Stimulated activated effector memory CD8-positive, alpha-beta T cell treated with anti-CD3 and anti-CD28 coated beads, Interleukin-12 subunit alpha, Interleukin-12 subunit beta, amount 100 ng/mL, for 72 hours (primary cell): ENCODE measurements at places on chromosomes 11 and 22.

- DNase-seq: no peak
These were observed 7.2 kb downstream of the LTO1 start for GRCh38 chr11:69667619-69668604.

- DNase-seq: peak; percentile 67
These were observed 32.0 kb upstream of the COMT start for GRCh38 chr22:19909350-19910179.

- DNase-seq: no peak
These were observed 89.1 kb downstream of the CELSR1 start for GRCh38 chr22:46448333-46448732.

DNA sequence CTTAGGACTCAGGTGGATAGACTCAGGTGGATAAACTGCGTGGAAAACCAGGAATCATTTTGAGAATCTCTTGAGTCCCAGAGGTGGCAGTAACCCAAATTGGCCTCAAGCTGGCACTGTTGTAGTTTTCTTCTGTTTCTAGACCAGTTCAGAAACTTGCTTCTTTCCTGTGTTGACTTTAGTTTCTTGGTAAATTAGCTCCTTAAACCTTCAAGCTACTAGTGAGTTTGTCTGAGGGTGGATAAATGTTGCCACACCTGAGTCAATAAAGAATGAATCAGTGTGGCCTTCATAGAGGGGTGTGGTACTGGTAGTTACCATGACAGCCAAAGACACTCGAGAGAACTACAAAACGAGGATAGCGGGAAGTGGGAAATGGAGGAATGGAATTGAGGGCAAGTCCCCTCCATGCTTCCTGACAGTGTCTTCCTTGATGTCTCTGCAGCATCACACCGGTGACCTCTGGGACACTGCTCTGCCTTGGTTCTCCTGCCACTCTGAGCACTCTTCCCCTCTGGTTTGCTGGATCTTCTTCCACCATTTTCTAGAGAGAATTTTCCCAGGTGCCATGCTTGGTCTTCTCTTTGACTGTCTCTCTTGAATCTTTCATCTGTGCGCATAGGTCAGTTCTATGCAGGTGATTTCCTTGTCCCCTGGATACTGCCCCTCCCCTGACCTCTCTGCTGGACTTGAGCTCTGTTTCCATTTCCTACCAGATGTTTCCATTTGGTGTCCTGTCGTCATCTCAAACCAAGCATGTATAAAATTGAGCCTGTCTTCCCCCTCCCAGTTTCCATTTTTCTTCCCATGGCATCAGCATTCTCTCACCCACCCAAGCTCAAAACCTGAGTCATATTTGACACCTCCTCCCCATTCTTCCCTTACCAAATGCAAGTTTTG, 7.2 kb downstream of the POLD4 start:
- DNase-seq: no peak

- no peak for DNase-seq
These were observed 161.0 kb upstream of the B3GAT1 start for GRCh38 chr11:134572741-134573675.

- DNase-seq: no peak
These were observed 9.8 kb upstream of the DNAJB13 start for GRCh38 chr11:73940801-73941570.

GRCh38 chr22:36026741-36027140, 1.9 kb downstream of the RBFOX2 start:
- no peak for DNase-seq

DNA sequence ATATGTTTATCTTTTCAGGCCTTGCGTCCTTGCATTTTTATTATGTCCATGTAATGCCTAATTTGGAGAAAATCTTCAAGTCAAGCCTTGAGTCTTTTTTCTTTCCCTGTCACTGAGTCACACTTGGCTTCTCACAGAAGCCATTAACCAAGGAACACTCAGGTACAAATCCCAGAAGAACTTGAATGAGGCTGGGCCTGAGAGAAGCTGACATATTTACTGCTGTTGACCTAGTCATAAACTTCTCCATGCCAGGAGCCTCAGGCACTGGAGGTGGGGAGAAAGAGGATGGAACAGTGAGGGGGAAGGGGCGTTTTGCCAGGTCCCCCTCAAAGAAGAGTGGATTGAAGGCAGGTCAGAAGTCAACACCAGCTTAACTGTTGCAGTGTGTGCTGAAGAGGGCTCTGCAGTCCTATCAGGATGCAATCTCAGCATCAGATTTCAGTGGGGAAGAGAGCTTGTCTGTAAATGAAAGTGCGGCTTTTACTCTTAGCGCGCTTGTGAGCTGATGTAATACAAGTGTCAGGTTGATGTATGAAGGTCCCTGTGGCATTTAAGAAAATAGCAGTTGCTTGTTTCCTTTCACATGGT, 526.0 kb downstream of the ETS1 start:
- no peak for DNase-seq

DNA sequence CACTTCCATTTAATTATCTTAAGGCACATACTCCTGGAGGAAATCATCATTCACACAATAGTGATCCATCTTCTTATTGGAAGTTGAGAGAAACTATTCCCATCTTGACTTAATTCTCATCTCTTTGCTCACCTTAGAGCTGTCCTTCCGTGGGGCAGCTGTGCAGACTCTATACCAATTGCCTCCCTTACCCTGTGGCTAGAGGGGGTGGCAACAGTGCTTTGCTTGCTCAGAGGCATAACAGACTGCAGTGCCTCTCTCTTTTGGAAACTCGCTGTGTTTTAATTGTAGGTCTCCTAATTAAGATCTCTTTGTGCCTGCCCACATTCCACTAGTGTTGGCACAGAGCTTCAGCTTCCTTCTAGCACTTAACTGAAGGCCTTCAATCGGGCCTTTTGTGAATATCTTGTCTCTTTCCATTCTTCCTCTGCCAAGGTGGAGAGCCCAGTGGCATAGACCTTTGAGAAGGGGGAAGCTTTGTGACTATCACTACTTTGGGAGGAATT, 5.5 kb downstream of the KMT2A start:
- DNase-seq: peak; percentile 57

DNA sequence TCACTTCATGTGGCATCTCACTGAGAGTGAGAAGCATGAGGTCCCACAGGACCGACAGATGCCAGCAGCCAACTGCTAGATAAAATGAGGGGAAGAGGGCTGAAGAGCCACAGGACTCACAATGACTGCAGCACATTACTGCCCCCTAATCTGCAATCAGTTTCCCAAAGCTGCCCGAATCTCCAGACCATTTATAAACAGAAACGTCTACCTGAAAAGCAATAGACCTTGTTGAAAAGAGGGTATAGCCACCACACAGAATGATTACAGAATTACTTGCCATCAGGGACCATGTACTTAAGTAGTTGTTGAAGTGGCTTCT, 12.4 kb upstream of the TEF start:
- no peak for DNase-seq

- no peak for DNase-seq
These were observed 5.1 kb upstream of the TP53AIP1 start for GRCh38 chr11:128947773-128948172.

GRCh38 chr11:123061403-123062157, at the start of gene HSPA8:
HSPA8 (minus strand) TSS chr11:123062136; CDS start chr11:123061324, 812 bp downstream.
- peak; percentile 49 for DNase-seq

DNA sequence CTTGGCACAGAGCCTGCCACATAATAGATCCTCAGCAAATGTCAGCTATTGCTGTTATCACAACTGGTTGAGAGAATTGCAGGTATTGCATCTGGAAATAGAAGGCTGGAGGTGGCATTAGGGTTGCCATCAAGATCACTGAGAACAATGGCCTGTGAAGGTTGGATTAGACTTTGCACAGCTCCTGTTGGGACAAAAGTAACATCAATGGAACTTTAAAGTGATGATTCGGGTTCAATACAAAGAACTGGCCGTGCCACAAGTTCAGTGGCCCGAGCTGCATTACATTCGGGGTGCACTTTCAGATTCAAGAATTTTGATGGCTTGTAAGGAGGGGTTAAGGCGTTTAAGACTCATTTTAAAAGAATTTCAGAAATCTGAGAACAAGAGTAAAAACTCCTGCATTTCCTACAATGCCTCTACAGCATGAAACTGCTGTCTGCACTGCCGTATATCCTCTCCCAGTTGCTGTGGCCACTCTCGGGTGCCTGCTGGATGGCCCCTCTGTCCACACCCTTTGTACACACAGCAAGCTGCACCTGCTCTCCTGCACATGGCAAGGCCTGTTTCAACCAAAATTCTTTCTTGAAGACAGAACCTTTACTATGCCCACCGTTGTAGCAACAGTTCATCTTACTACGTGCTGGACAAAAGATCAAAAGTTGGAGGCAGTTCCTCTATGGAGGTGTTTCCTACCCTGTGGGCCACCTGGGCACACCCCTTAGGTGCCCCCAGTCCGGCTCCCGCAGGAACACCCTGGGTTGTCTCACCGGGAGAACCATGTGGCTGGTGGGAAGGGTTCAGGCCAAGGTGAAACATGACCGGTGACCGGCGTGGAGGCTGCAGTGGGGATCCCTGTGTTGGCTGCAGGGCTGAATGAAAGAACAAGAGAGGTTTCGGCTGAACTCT, 17.5 kb upstream of the SHANK2 start:
- no peak for DNase-seq

DNA sequence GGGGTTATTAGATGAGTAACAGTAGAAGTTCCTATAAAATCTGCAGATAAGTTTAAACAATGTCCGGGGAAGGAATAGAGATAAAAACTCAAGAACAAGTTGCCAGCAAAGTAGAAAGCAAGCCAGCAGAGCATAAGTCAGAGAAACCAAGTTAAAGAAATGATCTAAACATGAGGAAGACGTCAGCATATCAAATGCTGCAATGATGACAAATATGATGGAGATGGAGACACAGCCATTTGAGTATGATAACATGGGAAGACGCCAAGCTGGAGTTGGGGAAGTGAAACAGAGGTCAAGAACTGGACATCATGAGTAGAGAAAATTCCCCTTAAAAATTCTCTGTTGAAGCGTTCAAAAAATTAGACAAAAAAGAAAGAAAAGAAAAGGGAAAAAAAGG, 571.5 kb downstream of the CNTN5 start:
- DNase-seq: no peak

GRCh38 chr11:121711939-121712338, 259.2 kb upstream of the SORL1-AS1 start:
- no peak for DNase-seq

DNA sequence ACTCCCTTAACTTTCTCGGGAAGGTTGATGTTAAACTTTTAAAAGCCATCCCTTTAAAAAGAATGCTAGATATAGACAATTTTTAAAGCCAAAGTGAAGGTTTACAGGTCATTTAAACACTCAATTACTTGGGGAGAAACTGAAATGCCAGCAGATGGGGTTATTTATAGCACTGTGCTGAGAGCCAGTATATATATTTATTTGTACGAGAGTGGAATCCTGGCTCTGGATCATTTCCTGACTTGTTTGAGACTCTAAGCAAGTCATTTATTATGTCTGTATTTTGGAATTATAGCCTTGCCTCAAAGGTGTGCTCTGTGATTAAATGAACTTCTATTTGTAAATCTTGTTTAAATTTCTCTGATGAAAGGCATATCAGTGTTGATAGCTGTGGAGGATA, 6.8 kb upstream of the ZBED5 start:
- DNase-seq: no peak

- no peak for DNase-seq
These were observed 75.3 kb downstream of the MED15 start for GRCh38 chr22:20582520-20583361.

DNA sequence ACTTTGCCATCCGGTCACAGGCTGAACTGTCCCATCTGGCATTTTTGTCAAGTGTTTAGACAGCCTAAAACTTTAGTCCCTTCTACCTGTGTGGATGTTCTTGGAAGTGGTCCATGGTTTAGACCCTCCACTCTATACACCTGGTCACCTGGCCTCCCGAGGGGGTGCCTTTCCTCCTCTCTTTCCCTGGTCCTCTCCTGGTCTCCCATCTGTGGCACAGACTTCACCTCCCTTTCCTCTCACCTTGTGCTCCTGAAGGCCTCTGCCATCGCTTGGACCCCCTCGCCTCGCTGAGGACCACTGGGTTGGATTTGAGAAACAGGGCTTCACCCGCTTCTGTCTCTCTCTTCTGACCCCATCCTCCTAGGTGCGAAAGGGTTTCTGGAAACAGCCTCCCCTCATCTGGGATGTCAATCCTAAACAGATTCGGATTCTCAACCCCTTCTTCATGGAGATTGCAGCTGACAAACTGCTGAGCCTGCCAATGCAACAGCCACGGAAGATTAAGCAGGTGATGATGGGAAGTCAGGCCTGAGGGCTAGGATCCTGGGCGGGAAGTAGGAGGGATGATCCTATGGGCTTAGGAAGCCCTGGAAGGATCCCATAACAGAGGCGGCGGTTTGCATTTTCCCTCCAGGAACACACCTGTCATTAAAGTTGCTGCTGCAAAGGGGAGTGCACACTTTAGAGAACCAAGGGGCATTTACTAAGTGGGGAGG, 53.6 kb downstream of the ST3GAL4 start:
- DNase-seq: no peak

DNA sequence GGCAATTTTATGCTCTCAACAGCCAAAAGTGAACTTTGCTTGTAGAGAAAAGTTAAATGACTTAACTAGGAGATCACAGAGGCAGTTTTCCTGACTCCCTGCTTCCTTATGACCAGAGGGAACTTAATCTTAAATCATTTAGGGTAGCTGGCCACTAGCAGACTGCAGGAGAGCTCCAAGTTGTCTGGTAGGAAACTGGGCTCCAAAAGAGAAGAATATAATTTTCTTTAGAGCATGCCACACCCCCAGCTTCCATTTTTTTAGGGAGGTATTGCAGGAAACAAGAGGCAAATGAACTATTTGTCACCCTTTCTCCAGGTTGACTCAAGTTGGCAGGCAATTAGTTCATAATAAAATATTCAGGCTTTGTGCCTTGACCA, 2.6 kb downstream of the METTL15 start:
- no peak for DNase-seq

DNA sequence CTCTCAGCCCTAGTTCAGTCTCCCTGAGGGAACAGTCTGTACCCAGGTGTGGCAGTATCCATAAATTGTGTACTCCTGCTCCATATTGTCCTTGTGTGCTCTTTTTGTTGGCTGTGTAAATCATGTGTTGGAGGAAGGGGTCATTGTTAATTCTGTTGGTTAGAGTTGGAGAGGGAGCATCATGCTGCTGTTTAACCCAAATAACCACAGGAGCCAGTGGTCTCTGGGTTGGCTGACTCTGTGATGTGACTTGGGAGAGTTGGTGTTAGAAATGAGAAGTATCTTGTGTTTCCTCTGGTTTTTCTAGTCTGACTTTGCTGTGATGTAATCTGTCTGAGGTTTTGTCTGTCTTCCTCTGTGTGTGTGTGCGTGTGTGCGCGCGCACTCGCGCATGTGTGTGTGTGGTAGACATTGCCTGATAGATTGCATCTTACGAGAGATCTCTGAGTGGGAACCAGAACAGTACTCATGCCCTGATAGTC, 30.5 kb downstream of the CTNND1 start:
- DNase-seq: peak; percentile 52

DNA sequence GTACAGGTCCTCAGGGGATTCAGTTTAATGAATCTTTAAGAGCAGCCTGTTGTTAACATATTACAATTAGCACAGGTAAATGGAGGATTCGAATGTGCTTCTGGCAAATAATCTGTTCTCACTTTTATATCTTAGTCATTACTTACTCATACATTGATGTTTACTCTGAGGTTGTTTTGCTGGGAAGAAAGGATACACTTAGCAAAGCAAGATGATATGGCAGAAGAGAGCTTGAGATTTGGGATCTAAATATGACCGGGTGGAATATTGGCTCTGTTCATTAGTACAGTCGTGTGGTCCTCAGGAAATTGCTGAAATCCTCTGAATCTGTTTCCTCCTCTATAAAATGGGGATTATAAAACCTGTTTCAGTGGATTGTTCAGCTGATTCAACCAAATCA, 59.7 kb downstream of the SPON1 start:
- no peak for DNase-seq
